Muscle of leg (tissue), 16 donors: ENCODE measurements at places on chromosomes 12 and 14.

DNA sequence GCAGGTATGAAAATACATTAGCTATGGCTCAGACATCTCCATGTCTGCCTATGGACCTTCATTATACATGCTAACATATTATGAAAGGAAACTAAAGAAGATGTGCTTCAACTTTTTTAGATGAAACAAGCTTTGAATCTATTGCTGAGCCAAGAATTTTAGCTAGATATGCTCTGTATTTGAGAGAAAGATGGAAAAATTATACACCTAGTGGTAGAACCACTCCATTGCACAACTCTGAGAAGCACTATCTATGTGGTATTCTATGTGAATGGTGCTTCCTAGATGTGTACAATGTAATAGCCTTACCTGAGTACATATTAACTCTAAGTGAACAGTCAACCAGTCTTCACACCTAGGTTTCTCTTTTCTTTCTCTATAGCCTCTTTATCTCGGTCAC is 17.3 kb downstream of the EPYC start:
- no peak for DNase-seq
- no peak overlapping the region for H3K4me3 ChIP-seq
- H3K4me1 ChIP-seq, result no peaks in the 10 kb centered on the region
- no peaks in the 10 kb centered on the region for H3K36me3 ChIP-seq
- no peak overlapping the region for H3K27ac ChIP-seq
- no peaks in the 10 kb centered on the region for H3K27me3 ChIP-seq

DNA sequence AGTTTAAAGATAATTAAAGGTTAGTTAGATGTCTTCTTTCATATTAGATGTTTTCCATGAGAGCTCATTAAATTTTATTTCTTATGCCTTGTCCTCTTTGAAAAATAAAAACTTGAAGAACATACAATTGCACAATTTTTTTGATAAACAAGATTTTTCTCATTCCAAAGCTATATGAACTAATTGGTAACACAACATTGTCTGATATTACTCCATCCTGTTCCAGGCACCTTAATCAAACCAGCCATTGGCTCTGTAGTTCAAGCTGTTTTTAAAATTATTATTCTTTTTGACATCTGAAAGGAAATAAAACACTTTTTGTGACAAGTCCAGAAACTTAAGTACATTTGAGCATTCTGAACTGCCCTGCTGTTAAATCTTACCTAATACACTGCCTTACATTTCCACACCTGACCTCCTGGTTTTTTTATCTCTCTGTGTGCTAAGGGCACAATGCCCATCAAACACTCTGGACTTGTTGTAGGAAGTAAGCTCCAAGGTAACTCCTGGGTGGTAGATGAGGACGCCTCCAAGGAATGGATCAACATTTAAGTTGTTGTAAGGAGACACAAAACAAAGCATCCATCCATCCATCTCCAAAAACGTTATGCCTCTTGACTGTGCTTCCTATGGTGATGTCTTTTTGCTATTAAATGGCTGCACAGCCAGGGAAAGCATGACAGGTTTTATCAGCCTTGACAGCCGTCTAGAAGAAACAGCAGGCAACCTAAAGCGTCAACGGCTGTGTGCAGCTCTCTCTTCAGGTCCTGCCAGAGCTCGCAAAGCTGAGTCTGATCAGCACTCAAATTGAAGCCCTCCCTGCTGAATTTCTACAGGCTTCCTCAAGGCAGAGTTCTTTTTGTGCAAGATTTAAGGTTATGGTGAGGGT is 449.9 kb upstream of the FLRT2 start:
- H3K27ac ChIP-seq, result no peak overlapping the region
- no peaks in the 10 kb centered on the region for H3K4me1 ChIP-seq
- H3K27me3 ChIP-seq, result no peaks in the 10 kb centered on the region
- no peak overlapping the region for H3K4me3 ChIP-seq
- no peaks in the 10 kb centered on the region for H3K36me3 ChIP-seq

DNA sequence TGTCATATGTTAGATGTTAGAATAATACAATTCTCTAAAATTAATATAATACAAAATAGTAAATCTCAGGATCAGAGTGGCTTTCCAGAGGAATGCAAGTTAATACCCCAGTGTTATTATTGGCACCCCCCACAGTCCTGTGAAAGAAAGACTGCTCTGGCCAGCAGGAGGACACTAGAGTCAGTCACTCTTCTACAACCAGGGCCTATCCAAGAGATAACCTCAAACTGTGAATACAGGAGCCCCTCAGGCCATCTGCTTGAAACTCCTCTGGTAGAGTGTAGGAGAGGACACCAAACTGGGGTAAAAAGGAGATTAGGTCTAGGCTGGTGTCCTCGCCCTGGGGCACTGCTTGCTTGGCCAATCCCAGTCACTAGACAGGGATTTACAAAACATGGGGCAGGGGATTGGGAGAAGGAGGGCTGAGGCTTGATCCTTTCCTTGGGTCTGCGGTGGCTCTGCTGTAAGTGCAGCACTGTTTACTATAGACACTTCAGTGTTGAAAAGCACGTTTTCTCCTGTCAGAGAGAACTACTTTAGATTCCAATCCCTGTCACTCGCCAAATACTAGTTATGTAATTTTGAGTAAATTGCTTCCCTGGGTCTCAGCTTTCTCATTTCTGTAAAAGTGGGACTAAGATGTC is 44.5 kb upstream of the PTPRR start:
- H3K27me3 ChIP-seq, result no peaks in the 10 kb centered on the region
- DNase-seq, result no peak
- H3K36me3 ChIP-seq, result no peaks in the 10 kb centered on the region

- H3K4me3 ChIP-seq, result no peak overlapping the region
- peaks cover 13% of the 10 kb centered on the region for H3K27me3 ChIP-seq
- peak; percentile 64 for DNase-seq
- H3K4me1 ChIP-seq, result peaks cover 12% of the 10 kb centered on the region
- no peaks in the 10 kb centered on the region for H3K36me3 ChIP-seq
These were observed 6.5 kb upstream of the PRPH start for GRCh38 chr12:49288412-49288853.

- no peaks in the 10 kb centered on the region for H3K27me3 ChIP-seq
- no peak for DNase-seq
- H3K36me3 ChIP-seq, result no peaks in the 10 kb centered on the region
- H3K4me3 ChIP-seq, result no peak overlapping the region
- no peak overlapping the region for H3K27ac ChIP-seq
These were observed 134.2 kb downstream of the SMOC1 start for GRCh38 chr14:70013271-70013873.

DNA sequence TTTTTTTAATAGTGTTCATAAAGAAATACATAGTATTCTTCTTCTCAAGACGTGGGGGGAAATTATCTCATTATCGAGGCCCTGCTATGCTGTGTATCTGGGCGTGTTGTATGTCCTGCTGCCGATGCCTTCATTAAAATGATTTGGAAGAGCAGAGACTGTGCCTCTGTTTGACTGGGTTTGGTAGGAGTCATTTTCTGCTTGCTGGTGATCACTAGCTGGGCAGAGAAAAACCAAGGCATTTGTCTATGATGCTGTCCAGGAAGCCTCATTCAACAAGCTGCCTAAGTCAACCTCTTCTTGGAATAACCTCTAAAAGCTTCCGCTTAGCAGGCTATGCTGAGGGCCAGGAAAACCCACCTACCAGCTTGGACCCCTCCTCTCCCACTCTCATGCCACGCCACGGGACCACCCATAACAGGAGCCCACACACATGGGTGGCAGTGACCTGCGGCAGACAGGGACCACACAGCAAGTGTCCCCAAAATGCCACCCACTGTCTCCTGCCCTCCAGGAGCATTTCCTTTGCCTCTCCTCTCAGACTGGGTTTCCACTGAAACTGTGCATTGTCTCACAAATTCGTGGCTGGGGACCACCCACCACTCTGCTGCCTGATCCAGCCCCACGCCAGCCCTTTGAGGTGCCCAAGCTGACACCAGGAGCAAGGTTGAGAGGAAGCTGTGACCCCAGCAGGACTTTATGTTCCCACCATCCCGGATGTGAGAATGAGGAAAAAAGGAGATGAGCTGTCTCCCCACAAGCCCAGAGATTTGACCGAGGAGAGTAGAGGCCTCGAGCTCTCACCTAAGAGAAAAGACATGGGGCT is 36.8 kb downstream of the DAD1 start:
- H3K27me3 ChIP-seq, result no peaks in the 10 kb centered on the region
- DNase-seq, result no peak
- no peak overlapping the region for H3K27ac ChIP-seq
- peaks cover 44% of the 10 kb centered on the region for H3K4me1 ChIP-seq

- H3K27ac ChIP-seq, result no peak overlapping the region
- H3K4me1 ChIP-seq, result no peaks in the 10 kb centered on the region
- DNase-seq, result no peak
These were observed 283.0 kb upstream of the PRKD1 start for GRCh38 chr14:30210630-30211029.

DNA sequence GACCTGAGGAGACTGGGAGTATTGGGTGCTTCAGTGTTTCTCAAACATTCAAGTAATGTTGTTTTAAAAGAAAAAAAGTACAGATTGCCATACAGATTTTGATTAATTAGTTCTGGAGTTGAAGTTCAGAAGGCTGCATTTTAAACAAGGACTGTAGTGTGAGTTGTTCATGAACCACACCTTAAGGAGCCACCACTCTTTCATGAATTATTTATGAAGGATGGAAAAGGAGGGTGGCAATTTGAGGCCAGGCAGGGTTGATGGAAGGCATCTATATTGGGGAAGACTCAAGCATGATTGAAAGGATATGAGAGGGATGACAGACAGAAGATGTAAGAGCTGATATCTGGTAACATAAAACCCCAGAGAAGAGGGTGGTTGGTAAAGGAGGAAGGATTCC is 146.6 kb upstream of the CAND1 start:
- no peaks in the 10 kb centered on the region for H3K36me3 ChIP-seq
- H3K4me3 ChIP-seq, result no peak overlapping the region
- no peak for DNase-seq
- H3K27me3 ChIP-seq, result no peaks in the 10 kb centered on the region
- no peak overlapping the region for H3K27ac ChIP-seq
- H3K4me1 ChIP-seq, result no peaks in the 10 kb centered on the region

DNA sequence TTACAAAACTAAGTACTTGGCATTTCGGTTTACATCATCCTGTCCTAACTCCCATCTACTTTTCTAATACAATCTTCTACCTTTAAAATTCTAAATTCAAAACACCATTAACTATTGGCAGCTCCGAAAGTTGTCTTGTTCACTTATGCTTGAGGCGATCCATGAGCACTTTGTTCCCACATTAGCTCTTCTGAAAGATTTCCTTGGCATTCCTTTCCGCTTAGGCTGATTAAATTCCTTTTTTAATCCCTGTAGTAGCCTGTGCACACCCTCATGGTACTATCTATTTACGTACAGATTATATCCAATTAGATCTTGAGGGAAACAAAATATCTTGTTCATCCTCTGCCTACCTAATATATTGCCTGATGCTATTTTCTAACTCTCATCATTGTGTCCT is 480.7 kb downstream of the PRKD1 start:
- H3K4me3 ChIP-seq, result no peak overlapping the region
- H3K27me3 ChIP-seq, result no peaks in the 10 kb centered on the region
- H3K4me1 ChIP-seq, result no peaks in the 10 kb centered on the region

DNA sequence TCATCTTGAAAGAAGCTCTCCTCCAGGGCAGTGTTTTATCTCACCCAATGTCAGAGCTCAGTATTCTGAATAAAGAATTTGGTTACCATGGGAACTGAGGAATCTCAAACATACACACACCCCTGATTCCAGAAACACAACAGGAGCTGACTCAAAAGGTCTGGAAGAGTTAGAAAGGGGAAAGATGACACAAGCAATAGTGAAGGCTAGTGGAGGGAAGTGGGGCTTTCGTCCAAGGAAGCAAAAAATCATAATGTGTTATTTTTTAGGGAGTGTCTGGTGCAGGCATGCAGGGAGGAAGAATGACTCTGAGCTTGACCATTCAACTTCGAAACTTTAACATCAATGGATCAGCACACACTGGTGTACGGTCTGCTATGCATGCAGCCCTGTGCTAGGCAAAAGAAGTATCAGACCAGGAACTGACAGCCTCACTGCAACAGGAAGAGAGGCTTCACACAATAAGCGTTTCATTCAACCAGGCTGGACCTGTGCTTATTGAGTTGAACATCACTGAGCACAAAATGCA is 20.3 kb downstream of the HEBP1 start:
- peak; percentile 96 for DNase-seq
- H3K36me3 ChIP-seq, result peaks cover 16% of the 10 kb centered on the region
- peaks cover 11% of the 10 kb centered on the region for H3K4me1 ChIP-seq
- H3K4me3 ChIP-seq, result no peak overlapping the region

DNA sequence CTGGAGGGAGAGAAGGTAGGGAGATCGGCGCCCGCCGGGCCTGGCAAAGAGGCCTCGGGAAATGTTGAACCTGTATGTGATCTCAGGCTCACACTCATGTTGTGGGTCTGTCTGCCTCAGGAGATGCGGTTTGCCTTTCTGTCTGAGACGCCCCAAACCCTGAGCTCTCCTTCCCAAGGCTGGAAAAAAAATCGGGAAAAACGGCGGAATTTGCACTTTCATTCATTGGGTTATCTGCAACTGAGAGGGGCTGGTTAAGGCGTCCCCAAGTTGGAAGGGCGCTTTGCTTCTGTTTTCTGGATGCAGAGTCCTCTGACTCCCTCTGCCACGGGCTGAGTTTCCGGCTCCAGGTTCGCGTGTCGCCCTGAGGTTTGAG is 5.0 kb upstream of the HOXC9 start:
- no peaks in the 10 kb centered on the region for H3K36me3 ChIP-seq
- no peak for DNase-seq
- peak overlapping the region; percentile 81 for H3K4me3 ChIP-seq
- H3K27me3 ChIP-seq, result peaks cover 83% of the 10 kb centered on the region
- peak overlapping the region; percentile 99 for H3K27ac ChIP-seq

- H3K27ac ChIP-seq, result no peak overlapping the region
- H3K36me3 ChIP-seq, result no peaks in the 10 kb centered on the region
- no peak for DNase-seq
- H3K27me3 ChIP-seq, result no peaks in the 10 kb centered on the region
- H3K4me1 ChIP-seq, result no peaks in the 10 kb centered on the region
These were observed 34.2 kb downstream of the PTPRB start for GRCh38 chr12:70603044-70603443.

GRCh38 chr14:32727832-32728231 is 210.8 kb upstream of the NPAS3 start:
- no peaks in the 10 kb centered on the region for H3K27me3 ChIP-seq
- H3K4me1 ChIP-seq, result peaks cover 2% of the 10 kb centered on the region
- H3K36me3 ChIP-seq, result no peaks in the 10 kb centered on the region
- peak; percentile 48 for DNase-seq

DNA sequence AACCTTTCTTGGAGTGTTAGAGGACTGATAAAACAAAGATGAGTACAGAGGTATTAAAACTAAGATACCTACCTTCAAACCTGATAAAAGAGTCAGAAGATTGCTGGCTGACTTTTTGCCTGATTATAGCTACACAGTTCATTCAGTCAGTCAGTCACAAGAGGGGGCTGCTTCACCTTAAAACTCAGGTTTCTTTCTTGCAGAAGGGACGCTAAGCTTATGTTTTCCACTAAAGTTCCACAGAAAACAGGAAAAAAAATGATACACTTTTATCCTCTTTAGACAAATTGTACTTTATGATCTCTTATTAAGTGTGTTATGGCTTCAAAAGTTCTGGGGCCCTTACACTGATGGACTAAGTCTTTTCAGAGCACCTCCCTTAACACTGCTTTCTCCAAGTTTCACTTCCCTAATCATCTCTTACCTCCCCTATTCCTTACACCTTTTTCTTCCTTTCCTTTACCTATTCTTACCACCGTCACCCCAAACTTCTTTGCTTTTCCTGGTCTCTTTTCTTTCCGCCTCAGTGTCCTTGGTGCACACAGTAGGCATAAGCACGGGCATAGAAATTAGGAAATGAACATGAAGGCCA is 448.7 kb upstream of the OR4E1 start:
- no peak overlapping the region for H3K4me3 ChIP-seq
- no peaks in the 10 kb centered on the region for H3K4me1 ChIP-seq
- H3K27me3 ChIP-seq, result no peaks in the 10 kb centered on the region
- no peaks in the 10 kb centered on the region for H3K36me3 ChIP-seq
- H3K27ac ChIP-seq, result no peak overlapping the region
